ENCODE measurements at places on chromosomes 12 and 14.
A peak's percentile ranks its signal among the peaks of the same experiment; 100 is the strongest.

DNA sequence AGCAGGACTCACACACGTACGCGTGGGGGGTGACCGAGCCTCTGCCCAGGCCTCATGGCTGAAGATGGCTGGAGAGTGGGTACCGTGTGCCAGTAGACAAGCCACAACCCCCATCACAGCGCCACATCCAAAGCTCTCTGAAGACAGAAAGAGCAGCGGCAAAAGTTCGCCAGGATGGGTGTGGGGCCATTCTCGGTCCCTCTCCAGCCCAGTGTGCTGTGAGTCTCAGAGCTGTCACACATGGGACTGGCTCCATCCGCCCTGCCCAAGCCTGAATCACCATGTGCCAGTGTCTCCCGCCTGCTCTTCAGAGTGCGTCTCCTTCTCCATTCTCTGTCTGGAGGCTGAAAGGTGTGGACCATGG is 5.7 kb downstream of the TMEM179 start:
- no peak for DNase-seq

- DNase-seq = no peak
These were observed 15.9 kb downstream of the COL2A1 start for GRCh38 chr12:47988073-47989022.

GRCh38 chr12:53049571-53050318 is at the start of gene TNS2:
Gene TNS2 (plus strand): TSS chr12:53050065. CDS start chr12:53050186, 121 bp downstream.
- no peak for DNase-seq

- DNase-seq = no peak
These were observed 29.7 kb downstream of the ATP2A2 start for GRCh38 chr12:110310763-110311162.

GRCh38 chr14:74493343-74494261 is at the start of gene ISCA2:
Gene ISCA2 (plus strand): TSS chr14:74493765. CDS start chr14:74493775, 10 bp downstream.
- DNase-seq = peak; percentile 99

- no peak for DNase-seq
These were observed 1098.8 kb downstream of the TMEM121 start for GRCh38 chr14:106625186-106625585.

DNA sequence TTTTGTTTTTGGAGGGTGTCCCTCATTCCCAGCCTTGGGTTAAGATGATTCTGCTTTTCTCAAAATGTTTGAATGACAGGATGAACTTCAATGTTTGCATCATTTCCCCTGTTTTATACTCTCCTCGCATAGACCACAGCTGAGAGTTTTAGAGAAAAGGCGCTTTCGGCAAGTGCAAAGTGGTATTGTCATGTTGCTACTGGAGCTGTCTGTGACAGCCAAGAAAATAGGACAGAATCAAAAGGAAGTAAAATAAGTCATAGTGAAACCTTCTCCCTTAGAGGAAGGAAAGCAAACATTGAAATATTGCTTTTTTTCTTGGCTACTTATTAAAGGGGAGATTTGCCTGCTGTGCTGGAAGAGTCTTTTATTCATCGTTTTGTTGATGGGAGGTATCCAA is 33.5 kb upstream of the ARHGAP5 start:
- DNase-seq = no peak

DNA sequence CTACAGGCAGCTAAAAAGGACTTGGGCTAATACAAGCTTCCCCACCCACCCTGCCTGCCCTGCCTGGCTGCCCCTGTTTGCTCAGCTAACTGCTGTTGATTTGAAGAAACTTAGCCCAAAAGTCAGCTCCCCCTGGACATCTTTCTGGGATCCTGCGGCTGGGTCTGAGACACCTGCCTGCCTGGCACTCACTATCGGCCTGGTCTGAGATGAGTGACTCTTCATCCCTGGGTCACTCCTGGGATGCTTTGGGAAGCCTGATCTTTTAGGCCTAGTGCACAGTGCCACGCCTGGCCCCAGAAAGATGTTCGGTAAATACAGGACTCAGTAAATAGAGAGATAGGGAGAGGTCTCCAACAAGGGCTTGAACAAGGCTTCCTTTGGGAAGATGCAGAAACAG is 211.3 kb upstream of the DIO3 start:
- DNase-seq = no peak

GRCh38 chr12:1592444-1593173 is 1.8 kb downstream of the FBXL14 start:
- peak; percentile 35 for DNase-seq

- DNase-seq = no peak
These were observed 12.8 kb upstream of the ZDHHC22 start for GRCh38 chr14:77154421-77154820.

DNA sequence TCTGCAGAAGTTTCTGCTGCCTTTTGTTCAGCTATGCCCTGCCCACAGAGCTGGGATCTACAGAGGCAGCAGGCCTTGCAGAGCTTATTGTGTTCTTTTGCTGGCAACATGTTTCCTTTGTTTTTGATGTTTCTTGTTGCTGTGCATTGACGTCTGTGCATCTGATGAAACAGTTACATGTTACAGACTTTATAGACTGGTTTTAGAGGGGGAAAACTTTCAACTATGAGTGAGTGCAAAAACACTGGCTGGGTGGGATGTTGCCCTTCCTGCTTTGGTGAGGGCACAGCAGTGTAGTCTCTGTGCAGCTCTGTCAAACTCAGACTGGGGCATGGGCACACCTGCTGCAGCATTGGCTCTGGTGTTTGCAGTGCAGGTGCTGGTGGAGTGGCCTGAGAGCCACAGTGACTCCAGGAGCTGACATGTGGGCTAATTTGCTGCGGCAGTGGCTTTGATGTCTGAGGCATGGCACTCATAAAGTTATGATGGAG is 26.9 kb downstream of the CLEC6A start:
- no peak for DNase-seq

DNA sequence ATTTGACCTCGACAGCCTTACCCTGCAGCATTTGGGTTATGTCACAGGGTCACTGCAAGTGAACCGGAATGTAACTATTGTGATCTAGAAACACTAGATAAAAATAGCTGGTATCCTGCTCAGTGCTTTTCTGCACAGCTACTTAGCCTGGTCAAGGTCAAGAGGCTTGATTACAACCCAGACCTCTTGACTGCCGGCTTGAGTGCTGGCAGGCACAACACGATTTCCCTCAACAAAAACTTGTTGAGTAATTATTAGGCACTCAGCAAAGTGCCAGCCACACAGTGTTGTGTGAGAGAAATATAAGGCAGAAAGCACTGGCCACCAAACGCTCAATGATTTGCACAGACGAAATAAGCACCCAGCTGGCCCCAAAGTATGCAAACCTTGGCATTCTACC is 156.7 kb downstream of the NUAK1 start:
- DNase-seq = no peak

DNA sequence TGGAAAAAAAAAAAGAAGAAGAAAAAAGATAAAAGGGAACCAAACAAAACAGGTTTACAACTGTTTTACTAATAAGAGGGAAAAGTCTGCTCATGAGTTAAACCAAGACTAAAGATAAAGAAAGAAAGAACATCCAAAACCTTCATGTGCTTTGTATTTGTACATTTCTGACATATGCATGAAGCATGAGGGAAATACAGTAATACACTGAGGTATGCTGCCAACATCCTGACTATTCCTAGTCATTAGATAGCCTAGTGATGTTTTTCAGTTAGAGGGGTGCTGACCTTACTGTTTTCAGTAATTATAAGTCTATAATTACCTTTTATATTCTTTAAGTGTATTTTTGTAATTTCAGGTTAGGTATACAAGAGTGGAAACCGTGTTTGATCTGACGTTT is 793.3 kb downstream of the DIO2 start:
- DNase-seq = no peak

DNA sequence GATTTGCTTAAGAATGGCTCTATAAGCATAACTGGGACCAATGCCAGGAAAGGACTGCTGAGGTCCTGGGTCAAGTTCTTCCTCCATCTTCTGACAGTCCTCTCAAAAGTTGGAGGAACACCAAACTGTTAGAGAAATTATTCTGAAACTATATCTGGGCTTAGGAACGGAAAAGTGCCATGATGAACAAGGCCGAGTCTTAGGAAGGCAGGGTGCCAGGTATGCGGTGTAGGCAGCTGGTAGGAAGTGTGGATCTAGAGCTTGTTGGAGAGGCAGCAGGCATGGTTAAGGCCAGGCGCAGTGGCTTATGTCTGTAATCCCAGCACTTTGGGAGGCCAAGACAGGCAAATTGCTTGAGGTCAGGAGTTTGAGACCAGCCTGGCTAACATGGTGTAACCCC is 7.7 kb downstream of the GNPTAB start:
- DNase-seq = no peak

DNA sequence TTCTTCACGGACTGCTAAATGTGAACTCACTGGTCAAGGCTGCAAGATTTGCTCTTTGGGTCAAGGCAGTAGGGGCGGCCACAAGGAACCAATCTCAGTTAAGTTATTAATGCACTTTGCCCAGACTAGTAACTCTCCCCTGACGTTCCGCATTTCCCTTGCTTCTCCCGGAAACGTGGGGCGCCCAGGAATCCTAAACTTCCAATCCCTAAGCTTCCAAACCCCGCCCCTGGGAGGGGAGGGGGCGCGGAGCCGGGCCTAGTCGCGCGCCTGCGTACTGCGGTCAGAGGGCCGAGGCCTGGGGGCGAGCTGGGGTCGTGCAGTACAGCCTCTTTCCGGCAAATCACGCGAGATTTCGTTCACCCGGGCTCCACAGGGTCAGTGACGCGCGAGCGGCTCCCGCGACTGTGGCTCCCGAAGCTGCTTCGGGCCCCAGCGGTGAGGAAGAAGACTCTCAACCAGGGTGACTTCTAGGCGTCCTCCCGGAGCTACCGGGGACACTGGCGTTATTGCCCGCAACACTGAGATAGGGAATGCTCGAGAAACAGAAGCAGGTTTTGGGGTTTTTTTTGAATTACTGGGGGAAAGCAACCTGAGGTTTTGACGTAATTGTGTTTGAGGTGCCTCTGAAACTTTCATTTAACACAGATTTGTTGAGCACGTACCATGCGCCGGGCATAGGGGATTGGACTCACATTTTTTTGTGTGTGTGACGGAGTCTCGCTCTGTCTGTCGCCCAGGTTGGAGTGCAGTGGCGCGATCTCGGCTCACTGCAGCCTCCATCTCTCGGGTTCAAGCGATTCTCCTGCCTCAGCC is at the start of gene PTGR2:
Gene PTGR2 (plus strand): TSS at position 265 of the 816 bp plus-strand sequence. CDS start 7,032 bp downstream, outside the sequence.
- peak; percentile 95 for DNase-seq

- DNase-seq = no peak
These were observed 243.0 kb upstream of the TMTC1 start for GRCh38 chr12:30026621-30027234.

DNA sequence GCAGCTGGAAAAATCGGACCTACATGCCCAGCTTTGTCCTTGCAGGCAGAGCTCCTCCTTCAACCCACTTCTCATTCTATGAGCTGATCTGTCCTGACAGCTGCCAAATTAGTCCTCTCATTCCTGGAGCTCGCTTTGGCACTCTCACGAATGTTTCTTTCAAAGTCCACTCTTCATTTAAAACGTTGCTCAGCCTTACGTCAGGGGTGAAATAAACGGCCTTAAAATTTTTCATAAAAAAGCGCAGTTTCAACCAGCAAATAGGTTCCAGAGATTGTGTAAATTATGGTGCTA is 120.9 kb upstream of the HIF1A start:
- DNase-seq = no peak

DNA sequence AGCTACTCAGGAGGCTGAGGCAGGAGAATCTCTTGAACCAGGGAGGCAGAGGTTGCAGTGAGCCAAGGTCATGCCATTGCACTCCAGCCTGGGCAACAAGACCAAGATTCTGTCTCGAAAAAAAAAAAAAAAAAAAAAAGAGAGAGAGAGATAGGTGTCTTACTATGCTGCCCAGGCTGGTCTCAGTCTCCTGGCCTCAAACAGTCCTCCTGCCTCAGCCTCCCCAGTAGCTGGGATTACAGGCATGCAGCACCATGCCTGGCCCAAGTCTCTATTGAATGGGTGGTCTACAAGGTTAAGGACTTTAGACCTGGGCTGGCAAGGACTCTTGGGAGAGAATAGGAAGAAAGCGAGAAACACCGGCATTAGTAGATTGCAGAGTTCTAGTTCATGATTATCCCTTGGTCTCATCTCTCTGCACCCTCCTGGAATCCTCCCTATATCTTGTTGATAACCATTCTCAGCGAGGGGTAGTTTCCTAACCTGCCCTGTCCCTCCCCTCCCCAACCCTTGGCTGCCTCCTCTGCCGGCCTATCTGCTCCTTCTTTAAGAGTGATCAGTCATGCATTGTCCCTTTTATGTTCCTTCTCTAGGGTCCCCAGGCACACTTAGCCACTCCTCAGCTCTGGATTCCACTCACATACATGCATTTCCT is 128.1 kb upstream of the MAP1LC3B2 start:
- no peak for DNase-seq

- DNase-seq = no peak
These were observed 2.8 kb downstream of the B3GNT4 start for GRCh38 chr12:122206111-122206881.

DNA sequence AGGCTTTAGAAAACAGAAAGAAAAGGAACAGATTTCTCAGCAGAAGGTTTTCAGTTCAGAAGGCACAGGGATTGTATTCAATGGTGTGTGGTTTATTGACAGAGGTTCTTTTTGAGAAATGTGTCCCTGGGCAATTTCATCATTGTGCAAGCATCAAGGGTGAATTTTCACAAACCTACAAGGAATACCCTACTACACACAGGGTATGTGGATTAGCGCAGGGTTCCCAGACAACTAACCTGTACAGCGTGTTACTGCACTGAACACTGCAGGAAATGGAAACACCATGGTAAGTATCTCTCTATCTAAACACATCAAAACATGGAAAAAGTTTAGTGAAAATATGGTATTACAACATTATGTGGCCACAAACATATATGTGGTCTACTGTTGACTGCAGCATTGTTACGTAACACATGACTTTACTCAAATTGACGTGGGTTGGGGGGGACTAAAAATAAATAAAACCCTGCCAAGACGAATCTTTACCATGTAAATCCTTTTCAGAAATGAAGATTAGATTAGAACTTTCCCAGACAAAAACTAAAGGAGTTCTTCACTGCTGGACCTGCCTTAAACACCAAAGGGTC is 893.1 kb downstream of the TMEM121 start:
- DNase-seq = no peak

- DNase-seq = no peak
These were observed 67.7 kb upstream of the DCN start for GRCh38 chr12:91250273-91250665.

- no peak for DNase-seq
These were observed 72.7 kb downstream of the SPTB start for GRCh38 chr14:64806862-64807495.

DNA sequence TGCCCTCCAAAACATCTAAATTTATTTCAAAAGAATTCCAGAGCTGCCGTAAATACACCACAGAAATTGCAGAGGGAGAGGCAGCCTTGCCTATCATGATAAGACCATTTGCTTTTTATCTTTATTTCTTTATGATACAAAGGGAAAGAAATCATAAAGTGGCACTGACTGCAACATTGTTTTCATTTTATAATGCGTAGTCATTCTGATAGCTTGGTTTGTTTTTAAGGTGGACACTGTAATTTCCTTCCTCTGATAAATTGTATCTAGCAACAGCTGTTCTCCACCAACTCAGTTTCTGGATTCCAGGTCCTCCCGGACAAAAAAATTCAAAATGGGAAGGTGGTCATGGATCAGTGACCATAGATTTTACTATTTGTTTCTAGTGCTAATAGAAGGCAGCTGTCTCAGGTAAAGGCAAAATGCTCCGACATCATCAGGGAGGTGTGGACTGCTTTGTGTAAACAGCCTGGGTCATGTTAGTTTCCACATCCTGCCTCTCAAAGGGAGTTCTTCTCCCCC is 623 bp upstream of the TSPAN8 start:
- no peak for DNase-seq

- DNase-seq = no peak
These were observed 5.9 kb downstream of the VTI1B start for GRCh38 chr14:67668559-67668958.
